ENCODE measurements at places on chromosomes 4 and X.
A peak's percentile ranks its signal among the peaks of the same experiment; 100 is the strongest.

DNA sequence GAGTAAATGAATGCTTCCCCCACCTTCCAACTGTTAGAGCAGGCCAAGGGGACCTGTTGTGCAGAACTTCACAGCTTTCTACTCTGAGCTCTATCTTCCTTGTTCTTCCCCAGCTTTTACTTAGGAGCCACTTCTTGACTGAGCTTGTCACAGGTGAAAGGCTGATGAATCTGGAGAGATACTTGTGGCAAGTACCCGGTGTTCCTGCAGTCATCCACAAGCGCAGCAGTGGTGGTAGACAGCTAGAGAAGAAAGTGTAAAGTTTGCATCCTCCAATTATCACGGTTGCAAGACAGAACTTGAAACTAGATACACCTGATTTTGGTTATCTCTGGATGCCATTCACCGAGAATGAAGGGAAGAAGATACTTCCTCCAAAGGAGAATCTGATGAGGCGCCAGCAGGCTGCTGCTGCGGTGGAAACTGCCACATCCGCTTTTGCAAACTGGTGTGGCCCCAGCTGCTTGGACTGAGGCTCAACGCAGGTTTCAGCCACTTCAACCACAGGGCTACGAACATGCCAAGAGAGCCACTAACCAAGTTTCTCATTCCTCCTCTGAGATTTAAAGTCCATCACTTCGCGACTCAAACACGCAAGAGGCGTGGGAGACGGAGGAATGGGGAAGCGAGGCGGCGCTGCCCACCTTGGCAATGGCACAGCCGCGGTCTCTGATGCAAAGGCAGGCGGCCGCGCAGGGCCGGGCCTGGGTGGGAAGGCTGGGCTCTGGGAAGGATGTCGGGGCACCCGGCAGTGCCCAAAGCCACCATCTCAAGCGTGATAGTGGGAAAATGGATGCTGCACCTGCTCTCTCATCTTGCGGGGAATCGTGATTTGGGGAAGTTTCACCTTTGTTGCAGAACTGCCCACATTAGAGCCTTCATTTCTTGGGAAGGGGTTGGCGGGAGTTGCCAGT is 1.3 kb upstream of the FHIP1A start:
- DNase-seq: peak; percentile 62

DNA sequence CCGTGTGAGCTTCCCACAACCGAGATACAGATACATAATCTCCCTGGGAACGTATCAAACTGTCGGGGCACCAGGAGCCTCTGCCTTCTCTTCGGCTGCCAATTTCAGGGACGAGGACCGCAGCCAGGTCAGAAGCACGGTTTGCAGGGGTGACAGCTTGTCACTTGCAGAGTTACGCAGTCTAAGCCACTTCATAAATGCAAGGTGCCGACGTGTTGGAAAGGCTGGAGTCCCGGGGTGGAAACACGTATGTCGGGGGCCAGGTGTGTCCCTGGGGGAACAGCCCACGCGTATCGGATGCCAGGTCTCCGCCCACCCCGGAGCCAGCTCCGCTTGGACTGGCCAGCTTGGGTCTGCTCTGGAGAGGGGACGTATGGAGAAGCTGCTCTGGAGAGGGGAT is 76.3 kb upstream of the SHOX start:
- DNase-seq: no peak

DNA sequence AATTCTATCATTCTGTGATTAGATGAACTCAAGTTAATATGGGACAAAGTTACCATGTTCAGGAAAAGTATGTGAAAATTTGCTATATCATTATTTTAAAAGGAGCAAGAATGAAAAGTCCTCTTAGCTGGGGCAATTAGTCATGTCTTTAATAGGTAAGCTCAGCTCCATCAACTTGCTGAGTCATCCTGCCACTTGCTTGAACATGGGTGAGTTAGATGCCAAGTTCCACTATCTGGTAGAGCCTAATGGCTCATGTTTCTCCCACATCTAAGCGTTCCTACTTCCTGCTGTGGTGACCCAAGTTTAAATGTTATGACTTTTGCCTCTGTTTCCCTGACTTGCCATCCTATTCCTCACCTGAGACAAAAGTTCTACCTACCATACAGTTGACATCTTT is 276.8 kb downstream of the ZNF674 start:
- no peak for DNase-seq

DNA sequence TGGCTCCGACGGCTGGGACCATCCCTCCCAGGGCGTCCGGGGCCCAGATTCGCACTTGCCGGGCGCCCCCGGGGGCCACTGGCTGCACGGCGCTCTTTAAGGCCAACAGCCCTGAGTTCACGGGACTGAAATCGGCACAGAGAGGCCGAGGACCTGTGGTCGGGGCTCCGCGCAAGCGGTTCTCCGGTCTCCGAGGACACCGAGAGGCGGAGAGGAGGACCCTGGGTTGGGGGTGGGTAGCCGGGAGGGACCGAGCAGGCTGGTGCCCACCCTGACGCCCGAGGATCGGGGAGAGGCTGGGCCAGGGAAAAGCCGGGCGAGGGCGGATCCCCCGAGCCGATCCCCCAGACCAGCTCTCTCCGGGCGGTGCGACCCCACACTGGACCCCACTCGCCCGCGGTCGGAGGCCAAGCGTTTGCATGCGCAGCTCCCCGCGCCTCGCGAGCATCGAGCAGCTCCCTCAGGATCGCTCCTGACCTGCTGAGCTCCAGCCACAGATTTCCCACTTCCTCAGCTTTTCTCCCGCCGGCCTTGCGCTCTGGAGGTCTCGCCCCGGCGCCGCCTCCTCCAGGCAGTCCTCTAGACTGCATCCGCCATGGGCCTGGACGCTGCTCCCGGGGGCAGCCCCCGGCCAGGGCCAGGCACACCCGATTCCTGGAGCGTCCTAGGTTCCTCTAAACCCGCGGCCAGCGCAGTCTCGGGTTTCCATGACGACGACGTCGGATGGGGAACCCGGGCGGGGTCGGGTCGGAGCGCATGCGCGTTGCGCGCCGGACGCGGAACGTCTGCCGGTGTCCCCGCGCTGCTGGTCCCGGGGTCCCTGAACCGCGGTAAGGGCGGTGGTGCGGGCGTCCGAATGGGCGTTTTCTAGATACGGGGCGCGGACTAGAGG is 17.6 kb upstream of the NAT8L start:
- peak; percentile 89 for DNase-seq

GRCh38 chr4:81215931-81216330 is 909 bp upstream of the PRKG2 start:
- DNase-seq: no peak

DNA sequence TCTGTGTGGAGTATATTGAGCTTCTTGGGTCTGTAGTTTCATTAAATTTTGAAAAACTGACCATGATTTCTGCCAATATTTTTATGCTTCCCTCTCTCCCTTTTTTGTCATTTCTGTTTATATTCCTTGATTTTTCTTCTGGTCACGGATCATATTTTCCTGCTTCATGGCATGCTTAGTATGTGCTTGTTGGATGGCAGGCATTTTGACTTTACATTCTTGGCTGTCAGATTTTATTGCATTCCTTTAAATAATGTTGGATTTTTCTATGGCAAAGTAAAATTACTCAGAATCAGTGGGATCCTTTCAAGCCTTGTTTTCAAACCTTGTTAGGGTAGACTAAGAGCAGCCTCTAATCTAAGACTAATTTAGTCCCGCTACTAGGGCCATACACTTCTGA is 531.8 kb downstream of the IL15 start:
- DNase-seq: no peak

DNA sequence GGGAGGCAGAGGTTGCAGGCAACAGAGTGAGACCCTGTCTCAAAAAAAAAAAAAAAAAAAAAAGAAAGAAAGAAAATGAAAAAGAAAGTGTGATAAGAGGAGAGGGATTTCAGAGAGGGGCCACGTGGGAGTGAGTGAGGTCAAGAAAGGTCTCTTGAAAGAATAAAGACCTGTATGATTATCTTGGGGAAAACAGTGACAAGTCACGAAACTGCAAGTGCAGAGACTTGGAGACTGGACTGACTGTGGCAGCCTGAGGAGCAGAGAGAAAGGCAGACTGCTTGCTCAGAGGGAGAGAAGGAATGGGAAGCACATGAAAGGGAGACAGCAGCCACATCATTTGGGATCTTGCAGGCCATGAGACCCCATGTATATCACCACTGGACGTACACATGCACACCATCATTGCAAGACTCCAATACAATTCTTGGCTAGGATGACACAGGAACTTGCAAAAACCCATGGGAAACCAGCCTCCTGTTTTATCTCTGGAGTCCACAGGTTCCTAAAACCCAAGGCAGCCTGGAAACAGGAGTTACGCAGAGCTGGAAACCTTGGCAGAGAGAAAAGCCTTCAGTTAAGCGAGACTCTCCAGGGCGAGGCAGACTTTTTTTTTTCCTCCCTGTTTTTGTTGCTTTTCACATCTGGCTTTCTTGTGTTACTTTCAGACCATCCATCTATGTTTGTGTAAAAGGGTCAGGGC is 207.0 kb upstream of the TBL1X start:
- DNase-seq: no peak

DNA sequence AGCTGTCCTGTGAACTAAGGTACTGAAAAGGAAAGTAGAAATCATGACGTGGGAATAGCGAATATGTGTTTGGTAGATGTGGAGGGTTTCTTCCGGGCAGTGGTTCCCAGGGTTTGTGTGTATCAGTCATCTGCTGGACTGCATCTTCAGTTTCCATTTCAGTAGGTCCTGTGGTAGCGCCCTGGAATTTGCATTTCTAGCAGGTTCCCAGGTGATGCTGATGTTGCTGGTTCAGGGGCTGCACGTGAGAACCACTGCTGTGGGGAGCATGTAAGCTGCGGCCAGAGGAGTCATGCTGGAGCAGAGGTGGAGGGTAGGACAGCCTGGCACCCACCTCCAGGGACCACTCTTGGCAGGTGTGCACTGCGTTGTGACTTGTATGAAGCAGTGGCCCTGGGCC is 47.1 kb downstream of the ARHGAP10 start:
- DNase-seq: no peak

DNA sequence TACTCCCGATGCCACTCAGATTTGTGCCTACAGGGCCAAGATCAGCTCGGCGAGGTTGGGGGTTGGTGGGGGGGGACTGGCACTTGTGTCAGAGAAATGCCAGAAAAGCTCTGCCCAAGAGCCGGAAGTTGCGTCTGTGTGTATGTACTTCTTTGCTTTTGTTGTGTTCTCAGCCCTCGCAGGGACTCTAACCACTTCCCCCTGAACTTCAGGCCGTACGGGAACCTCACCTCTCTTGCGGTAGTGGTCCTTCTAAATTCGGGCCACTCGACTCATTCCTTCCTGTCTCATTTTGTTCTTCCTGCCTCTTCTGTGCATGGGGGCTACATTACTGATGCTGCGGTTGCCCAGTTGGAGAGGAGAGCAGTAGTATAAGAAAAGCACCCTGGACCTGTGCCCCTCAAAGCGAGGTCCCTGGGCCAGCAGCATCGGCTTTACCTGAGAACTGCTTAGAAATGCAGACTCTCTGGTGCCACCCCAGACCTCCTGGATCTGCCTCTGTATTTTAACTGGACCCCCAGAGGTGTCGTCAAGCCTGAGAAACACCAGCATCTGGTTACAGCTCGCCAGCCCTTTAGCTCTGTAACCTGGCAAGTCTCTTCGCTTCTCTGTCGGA is 146.3 kb upstream of the RPS6KA3 start:
- DNase-seq: no peak

DNA sequence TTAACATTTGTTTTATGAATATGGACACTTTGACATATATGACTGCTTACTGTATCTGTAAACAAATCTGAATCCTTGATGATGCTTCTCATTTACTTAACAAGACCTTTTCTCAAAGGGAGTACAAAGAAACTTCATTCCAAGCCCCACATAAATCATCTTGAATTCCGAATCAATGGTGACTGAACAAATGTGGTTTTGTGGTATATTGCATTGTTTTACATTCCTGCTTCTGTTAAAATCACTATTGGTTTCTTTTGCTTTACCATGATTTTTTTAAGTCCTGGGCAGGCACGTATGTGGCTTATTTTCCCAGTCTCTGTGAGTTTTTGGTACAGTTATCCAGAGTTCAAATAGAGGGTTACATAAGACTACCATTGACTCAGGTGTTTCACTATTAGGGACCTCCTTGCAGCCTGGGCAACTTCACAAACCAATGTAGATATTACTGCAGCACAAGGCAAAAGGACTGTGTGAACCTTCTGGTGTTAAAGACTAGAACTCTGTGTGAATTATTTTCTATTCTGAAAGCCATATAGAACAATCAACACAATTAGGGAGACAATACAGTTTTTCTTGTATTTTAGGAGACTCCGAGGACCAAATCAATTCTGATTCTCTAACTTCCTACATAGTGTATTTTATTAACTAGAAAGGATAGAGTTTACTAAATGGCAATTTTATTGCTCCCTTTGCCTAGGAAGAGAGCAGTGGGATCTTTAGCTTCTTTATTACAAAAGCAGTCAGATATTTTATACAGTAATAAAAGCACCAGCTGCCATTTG is 196.4 kb downstream of the GALNTL6 start:
- DNase-seq: no peak

- DNase-seq: no peak
These were observed 9.7 kb downstream of the RAP2C start for GRCh38 chrX:132209527-132209926.

GRCh38 chr4:145154573-145154972 is 25.8 kb downstream of the OTUD4 start:
- DNase-seq: no peak

GRCh38 chrX:72110051-72110875 is 21.5 kb downstream of the RTL5 start:
- DNase-seq: no peak

GRCh38 chr4:139146926-139147629 is 29.9 kb downstream of the ELF2 start:
- DNase-seq: no peak

GRCh38 chr4:180060159-180060889 is 2182.9 kb upstream of the TENM3 start:
- no peak for DNase-seq

DNA sequence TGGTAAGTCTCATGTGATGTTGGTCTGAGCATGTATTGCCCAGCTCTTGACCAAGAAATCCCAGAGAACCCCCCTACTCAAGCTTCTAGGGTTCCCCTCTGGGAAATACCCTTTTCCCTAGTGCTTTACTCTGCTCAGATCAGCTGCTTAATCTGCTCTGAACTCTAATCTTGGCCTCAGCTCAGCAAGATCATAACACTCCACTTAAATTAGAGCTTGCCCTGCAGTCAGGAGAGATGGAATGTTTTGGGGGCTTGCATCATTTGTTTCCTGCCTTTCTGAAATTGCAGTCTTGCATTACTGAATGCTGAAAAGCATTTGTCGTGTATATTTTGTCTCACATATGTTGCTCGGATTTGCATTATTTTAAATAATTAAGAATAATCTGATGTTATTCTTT is 1153.6 kb downstream of the FSTL5 start:
- DNase-seq: no peak
